ENCODE measurements at places on chromosomes 3 and 15. TPM values are rescaled to one million over a fixed set of nuclear protein-coding genes. Genes with fewer than 3 reads are reported as not detected.

The BCL2A1 gene
- 1.9 TPM for total RNA-seq

The BMF gene
- 2.3 TPM for total RNA-seq

The GPR27 gene
- 0.07 TPM for total RNA-seq

The SLC28A1 gene
- total RNA-seq, result not detected

The GPR15 gene
- total RNA-seq, result not detected

The SMCO1 gene
- not detected for total RNA-seq

The SPG11 gene
- 66.6 TPM for total RNA-seq

The PARP3 gene
- total RNA-seq, result 12.6 TPM

The ACSBG1 gene
- 0.29 TPM for total RNA-seq

The MYRIP gene
- 29.0 TPM for total RNA-seq

The TMEM45A gene
- 4.6 TPM for total RNA-seq

The MAGEL2 gene
- total RNA-seq, result not detected

The P2RY1 gene
- total RNA-seq, result 4.3 TPM

The ARGFX gene
- total RNA-seq, result not detected

The CSPG4 gene
- 0.13 TPM for total RNA-seq
